ENCODE measurements at places on chromosomes 7 and 10.

DNA sequence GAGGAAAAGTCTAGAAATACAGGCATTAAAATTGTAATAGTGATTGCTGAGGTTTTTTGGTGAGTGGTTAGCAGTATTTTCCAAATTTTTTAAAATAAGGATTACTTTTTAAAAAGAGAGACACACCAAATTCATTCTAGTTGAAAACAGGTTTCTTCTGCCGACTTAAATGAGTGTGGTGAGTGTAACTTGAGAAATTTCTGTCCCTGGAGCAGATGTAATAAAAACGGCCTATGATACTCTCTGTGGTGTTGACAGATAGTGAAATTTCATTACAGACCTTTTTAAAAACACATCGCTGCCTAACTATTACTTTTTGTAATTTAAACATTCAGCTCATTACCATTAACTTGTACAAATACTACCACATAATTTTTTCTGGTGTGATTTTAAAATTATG, 90.1 kb downstream of the CYP51A1 start:
- DNase-seq: no peak

GRCh38 chr10:44264244-44264643, 120.7 kb downstream of the CXCL12 start:
- DNase-seq: no peak

DNA sequence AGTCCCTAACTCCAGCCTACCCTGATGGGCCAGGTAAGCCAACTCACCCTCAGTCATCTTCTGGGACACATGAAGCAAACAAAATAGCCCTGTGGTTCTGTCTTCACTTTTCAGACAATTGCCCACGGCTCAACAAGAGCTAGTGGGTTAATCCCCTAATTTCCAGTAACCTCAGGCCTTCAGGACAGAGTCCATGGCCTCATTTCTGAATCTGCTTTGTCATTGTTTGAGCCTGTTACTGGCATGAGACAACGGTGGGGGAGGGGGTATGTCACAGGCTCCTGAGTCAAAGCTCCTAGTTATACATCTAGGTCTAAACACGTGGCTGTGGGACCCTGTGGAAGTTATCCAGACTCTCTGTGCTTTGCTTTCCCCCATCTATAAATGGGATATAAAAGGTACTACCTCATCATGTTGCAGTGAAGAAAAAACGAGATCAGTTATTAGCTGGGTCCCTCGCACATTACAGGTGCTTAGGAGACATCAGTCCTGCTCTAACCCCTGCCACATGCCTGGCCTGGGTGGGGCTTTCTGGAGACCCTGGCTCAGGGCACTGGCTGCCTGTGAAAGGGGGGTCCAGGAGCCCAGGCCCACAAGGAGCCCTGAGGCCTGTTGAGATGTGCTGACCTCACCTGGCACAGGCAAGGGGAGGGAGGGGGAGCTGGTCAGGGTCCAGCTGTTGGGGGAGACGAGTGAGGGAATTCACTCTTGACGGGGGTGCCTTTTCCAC, 16.5 kb downstream of the MAT1A start:
- DNase-seq: no peak

- DNase-seq: peak; percentile 34
Measured at GRCh38 chr10:89837165-89838043, 136.0 kb downstream of the KIF20B start.

GRCh38 chr10:78134773-78135306, 101.2 kb downstream of the RPS24 start:
- DNase-seq: no peak

- peak; percentile 36 for DNase-seq
Measured at GRCh38 chr10:79098596-79099015, 29.8 kb downstream of the ZMIZ1 start.

All from MM.1S (cell line).